ENCODE measurements at places on chromosomes 13 and 19.

- no peak for DNase-seq
Observed at GRCh38 chr19:41500443-41500842, 57.5 kb downstream of the ERICH4 start.

- no peak for DNase-seq
Observed at GRCh38 chr19:48186541-48186991, 16.1 kb downstream of the ZSWIM9 start.

- DNase-seq, result no peak
Observed at GRCh38 chr13:29284726-29285125, 310.8 kb downstream of the SLC7A1 start.

DNA sequence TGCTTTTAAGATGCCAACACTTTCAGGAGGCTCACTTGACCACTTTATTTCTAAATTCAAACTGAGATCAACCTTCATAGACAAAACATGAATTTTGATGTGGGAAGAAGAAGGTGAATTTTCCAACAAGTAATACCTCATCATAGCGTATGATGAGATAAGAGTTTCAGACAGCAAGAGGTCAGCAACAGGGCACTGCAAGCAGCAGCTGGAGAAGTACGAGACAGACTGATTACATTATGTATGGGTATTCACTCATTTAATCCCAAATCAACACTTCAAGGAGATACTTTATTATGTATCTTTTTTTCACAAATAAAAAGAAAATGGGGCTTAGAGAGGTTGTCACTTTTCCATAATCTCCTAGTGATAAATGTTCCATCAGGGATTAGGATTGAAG lies 389.8 kb downstream of the TBC1D4 start:
- no peak for DNase-seq

DNA sequence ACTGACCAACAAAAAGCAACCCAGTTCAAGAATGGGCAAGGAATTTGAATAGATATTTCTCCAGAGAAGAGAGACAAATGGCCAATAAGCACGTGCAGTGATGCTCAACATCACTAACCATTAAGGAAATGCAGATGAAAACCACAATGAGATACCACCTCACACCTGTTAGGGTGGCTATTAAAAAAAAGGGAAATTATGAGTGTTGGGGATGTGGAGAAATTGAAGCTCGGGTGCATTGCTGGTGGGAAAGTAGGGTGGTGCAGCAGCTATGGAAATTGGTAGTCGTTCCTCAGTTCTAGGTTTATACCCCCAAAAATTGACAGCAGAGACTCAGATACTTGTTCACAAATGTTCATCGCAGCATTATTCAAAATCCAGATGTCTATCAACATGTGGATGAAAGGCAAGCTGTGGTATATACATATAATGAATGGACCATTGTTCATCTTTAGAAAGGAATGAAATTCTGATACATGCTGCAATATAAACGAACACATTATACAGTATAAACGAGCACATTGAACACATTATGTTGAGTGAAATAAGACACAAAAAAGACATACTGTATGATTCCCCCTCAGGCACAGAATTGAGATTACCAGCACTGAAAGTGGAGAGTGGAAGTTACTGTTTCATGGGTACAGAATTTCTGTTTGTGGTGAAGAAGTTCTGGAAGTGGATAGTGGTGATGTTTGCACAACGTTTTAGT lies 927 bp downstream of the CHAMP1 start:
- no peak for DNase-seq

- no peak for DNase-seq
Observed at GRCh38 chr19:41577144-41577830, 1.3 kb downstream of the CEACAM21 start.

DNA sequence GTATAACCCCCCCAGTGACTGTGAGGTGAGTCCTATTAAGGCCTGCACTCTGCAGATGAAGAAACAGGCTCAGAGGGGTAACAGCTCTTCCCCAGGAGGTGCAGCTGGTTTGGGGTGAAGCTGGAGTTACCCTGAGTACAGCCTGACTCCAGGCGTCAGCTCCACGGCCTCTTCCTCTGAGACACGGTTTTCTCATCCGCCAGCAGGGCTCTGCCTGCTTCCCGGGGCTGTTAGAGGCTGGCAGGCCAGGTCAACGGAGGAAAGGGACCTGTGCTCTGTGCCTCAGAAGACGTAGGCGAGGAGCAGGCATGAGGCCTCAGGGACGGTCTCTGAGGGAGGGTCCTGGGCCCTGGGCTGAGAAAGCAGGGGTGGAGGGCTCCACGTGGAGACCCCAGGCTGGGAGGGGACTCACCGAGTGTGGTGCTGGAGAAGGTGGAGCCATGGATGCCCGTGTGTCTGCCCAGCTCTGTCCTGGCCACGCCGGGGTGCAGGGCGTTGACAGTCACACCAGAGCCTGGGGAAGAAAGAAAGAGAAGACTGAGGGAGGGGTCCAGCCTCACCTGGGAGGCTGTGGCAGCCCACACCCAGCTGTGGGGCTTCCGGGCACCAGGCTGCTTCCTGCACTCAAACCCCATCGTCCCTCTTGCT lies 9.0 kb upstream of the GP6 start:
- no peak for DNase-seq

DNA sequence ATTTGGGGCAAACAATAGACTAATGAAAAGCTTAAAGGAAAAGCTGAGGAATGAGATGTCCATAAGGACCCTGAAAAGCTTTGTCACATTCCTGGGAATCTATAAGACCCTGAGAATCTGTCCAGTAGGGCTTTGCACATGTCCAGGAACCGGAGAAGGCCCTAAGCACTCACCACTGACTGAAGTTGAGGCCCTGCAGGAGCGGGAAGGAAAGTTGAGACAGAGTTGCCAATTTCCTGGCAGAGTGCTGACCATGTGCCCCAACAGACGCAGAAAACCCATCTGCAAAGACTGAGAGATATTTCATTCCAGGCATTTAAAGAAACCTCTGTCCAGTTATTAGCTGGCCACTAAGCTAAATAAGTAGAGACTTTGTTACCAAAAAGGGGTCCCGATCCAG lies 890.5 kb downstream of the UQCRFS1 start:
- no peak for DNase-seq

GRCh38 chr19:19341026-19341425 lies 20.4 kb downstream of the MAU2 start:
- DNase-seq, result no peak

DNA sequence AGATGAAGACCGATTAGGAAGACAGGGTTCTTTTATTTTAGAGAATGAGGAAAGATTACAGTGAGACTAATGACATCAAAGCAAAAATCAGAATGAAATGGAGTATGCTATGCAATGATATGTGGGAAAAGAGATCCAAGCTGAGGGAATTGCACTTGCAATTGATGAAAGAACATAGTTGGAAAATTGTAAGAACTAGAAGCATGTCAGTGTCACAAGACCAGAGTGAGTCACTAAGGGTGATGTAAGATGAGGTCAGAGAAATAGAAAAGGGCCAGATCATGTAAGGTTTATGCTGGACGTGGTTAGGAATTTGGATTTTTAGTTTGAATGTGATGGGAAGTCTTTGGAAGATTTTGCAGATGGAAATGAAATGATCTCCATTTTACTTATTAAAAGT lies 1937.3 kb downstream of the OLFM4 start:
- peak; percentile 3 for DNase-seq

DNA sequence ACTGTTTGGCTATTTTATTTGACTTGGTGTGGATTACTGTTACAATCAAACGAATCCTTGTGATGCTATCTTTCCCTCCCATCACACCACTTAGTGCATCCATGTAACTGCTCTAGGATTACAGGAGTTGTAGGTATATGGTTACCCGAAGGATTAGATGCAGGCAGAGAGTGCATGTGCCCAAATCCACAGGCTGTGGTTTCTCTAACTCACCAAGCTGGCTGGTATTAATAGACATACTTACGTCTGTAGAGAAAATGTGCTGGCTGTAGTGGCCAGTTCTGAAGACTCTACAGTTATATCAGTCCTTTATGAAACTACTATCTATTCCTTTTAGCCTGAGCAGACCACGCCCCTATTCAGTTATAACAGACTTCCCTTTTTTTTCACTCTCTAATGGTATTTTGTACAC lies 1.1 kb upstream of the HMGB1 start:
- no peak for DNase-seq

- DNase-seq, result no peak
Observed at GRCh38 chr19:58558066-58558622, at the start of gene UBE2M. Gene UBE2M, minus strand, starts transcription at chr19:58558611. Its CDS starts 230 bp downstream, at chr19:58558381.

GRCh38 chr13:36769126-36769525 lies 49.9 kb upstream of the RFXAP start:
- no peak for DNase-seq

- no peak for DNase-seq
Observed at GRCh38 chr13:35947315-35947714, 183.9 kb downstream of the DCLK1 start.

DNA sequence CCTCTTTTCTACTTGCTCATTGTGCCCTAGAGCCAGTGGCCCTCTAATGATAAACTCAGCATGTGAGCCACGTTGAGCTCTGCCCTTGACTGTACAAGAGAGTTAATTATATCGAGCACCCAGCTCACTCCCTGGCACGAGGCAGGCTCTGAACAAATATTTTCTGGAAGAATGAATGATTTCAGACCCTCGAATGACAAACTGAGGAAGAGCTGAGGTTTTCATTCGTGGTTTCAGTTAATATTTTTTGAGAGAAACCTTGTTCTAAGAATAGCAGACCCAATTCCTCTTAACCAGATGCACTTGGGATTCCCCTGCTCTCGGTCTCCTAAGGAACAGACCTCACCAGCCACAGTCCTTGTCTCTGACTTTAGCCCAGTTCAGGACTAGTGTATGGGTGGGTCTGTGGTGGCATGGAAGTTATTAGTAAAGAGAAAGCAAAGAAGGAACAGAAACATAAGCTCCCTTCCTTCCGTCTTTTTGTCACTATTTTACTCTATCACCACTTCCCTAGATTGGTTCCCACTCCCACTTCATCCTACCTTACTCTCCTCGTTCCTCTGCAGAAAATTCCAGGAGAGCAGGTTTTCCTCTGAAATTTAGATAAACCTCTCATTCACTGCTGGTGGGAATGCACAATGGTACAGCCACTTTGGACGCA lies 22.1 kb upstream of the WDFY2 start:
- DNase-seq, result no peak

All from fibroblast of skin of right biceps (primary cell).